Endothelial cell (in vitro differentiated cells): ENCODE measurements at places on chromosomes 11 and 22.

DNA sequence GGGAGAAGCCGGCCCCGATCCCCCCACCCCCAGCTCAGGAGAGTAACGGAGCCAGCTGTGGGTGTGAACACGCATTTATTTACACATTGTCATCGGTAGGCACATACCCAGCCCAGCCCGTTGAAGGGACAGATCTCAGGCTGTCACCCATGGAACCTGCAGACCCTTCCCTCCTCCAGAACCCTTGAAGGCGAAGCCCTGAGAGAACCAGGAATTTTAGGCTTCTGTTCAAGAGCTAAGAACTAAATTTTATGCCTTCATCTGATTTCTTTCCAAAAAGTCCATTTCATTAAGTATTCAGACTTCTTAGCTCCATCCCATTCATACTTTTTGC lies 379 bp upstream of the BRMS1 start:
- DNase-seq, result no peak

- DNase-seq, result no peak
Measured at GRCh38 chr11:81470446-81470845, 1263.2 kb downstream of the FAM181B start.

DNA sequence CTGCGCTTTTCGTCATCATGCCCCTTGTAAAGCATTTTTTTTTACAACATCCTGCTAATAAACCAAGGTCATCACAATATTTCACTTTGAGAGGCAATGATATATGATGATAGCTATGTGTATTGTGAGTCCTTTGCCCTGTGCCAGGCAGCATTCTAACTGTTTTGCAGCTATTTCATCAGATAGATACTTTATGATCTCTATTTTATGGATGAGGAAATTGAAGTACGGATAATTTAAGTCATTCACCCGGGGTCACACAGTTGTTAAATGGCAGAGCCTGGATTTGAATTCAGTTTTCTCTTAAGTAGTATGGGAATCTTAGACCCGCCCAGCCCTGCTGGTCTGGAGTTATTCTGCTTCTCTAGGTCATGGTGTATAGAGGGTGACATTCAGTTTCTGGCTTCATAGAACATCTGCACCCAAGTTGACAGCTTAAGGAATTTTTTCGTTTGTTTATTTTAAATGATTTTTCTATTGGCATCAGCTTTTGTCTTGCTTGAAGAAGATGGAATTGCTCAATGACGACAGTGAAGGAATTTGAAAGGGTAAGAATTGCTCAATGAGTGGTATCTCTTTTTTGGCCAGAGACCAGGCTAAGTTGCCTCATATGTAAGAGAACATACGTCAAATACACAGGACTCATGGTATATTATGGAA lies 926 bp downstream of the PRR5L start:
- DNase-seq, result no peak

GRCh38 chr22:22944268-22944985 lies 56.8 kb downstream of the IGLL5 start:
- peak; percentile 2 for DNase-seq

- no peak for DNase-seq
Measured at GRCh38 chr11:20205807-20206206, 45.5 kb upstream of the DBX1 start.

- DNase-seq, result no peak
Measured at GRCh38 chr11:76355172-76355571, 25.8 kb downstream of the THAP12 start.

GRCh38 chr22:27394806-27395404 lies 406.7 kb downstream of the MN1 start:
- no peak for DNase-seq

- DNase-seq, result no peak
Measured at GRCh38 chr11:109123816-109124787, 297.9 kb upstream of the C11orf87 start.

GRCh38 chr11:78292109-78292803 lies 103.5 kb downstream of the USP35 start:
- no peak for DNase-seq

GRCh38 chr11:19818619-19819018 lies 106.0 kb downstream of the NAV2 start:
- no peak for DNase-seq

- no peak for DNase-seq
Measured at GRCh38 chr11:126891556-126892217, 108.9 kb downstream of the KIRREL3 start.

DNA sequence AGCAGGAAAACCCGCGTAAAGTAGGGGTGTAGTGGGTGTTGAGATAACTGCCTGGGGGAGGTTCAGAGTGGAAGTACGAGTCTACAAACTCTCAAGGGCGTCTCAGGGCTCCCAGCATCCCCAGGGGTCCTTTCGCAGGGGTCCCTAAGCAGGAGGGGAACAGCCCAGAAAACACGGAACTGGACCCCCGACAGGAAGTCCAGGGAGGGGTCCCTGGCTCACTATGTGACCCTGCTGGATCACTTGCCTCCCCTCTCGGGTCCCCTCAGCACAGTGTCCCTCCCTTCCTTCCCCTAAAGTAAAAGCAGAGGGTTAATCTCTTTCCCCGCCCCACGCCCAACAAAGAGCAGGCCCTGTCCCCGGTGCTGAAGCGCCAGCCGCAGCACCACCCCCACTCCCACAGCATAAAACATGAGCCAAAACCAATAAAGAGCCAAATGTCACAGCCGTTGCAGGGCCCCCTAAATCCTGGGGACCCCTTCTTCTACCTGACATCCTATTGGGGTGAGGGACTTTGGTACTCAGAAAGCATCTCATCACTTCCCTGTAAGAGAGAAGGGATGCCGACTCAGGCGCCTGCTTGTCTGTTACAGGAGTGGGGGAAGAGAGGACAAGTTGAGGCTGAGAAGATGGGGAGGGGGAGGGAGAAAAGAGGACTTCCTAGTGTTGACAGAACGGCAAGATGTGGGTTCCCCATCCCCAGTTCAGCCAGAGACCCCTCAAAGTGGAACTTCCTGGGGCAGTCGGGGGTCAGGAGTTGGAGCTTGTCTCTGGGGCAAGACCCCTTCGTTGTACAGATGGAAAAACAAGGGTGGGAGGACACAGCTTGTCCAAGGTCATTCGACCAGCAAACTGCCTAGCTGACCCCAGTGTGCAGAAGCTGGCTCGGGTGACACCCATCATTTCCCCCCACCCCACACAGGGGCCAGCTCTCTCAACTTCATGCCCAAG lies 1.4 kb upstream of the NEFH start:
- DNase-seq, result peak; percentile 51

DNA sequence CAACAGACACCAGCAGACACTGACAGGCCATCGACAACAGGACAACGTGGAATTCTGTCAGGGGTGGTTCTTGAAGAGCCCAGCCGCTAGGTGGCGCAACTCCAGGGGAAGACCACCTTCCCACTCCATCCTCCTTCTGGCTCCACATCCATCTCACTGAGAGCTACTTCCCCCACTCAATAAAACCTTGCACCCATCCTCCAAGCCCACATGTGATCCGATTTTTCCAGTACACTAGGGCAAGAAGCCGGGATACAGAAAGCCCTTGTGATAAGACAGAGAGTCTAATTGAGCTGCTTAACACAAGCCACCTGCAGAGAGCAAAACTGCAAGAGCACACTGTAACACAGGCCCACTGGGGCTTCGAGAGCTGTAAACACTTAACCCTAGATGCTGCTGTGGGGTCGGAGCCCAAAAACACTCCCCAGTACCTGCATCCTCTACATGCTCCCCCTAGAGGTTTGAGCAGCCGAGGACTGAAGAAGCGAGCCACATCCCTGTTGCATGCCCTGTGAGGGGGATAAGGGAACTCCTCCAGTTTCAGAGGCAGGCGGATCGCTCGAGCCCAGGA lies 11.5 kb upstream of the RAB39A start:
- peak; percentile 56 for DNase-seq

DNA sequence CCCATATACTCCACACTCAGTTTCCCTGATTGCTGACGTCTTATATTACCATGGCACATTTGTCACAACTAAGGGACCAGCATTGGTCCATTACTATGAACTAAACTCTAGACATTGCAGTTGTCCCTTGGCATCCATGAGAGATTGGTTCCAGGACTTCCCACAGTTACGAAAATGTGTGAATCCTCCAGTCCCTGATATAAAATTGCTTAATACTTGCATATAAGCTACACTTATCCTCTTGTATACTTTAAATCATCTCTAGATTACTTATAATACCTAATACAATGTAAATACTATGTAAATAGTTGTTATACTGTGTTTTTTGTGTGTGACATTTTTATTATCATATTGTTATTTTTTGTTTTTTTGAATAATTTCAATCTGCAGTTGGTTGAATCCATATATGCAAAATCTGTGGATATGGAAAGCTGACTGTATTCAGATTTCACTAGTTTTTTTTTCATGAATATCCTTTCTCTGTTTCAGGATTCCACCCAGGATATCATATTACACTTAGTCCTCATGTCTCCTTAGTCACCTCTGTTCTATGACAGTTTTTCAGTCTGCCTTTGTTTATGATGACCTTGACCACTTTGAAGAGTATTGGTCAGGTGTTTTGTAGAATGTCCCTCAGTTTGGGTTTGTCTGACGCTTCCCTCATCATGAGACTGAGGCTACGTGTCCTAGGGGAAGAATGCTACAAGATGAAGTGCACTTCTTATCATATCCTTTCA lies 55.3 kb downstream of the INSC start:
- no peak for DNase-seq

DNA sequence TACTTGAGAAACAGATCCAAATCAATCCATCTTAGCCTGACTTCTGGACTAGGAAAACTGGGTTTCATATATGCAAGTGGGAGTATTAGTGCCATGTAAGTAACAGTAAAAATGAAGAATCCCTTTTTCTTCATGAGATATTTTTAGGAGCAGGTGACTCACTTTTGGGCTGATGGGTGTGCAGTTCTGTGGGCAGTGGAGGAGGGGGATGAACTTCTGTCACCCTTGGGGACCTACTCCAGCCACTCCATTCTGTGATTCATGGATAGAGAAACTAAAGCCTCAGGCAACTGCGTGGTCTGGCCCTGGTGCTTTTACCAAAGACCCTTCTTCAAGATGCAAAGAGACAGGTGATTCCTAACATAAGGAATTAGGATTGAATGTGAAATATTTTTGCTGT lies 208.6 kb upstream of the NARS2 start:
- no peak for DNase-seq

GRCh38 chr11:47869544-47870393 lies 21.6 kb upstream of the NUP160 start:
- DNase-seq, result no peak

DNA sequence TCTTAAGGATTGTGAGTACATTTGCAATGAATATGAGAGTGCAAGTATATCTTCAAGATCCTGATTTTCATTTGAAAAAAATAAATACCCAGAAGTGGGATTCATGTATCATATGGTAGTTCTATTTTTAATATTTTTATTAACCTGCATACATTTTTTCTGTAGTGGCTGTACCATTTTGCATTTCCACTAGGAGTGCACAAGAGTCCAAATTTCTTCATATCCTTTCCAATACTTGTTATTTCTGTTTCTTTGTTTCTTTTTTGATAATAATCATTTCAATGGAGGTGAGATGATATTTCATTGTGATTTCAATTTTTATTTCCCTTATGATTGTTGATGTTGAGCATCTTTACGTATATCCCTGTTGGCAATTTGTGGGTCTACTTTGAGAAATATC lies 759.8 kb upstream of the CNTN5 start:
- DNase-seq, result no peak

- DNase-seq, result no peak
Measured at GRCh38 chr22:24431309-24432034, 4.1 kb downstream of the ADORA2A start.

GRCh38 chr11:84319863-84320262 lies 1033.7 kb upstream of the CCDC90B start:
- no peak for DNase-seq

DNA sequence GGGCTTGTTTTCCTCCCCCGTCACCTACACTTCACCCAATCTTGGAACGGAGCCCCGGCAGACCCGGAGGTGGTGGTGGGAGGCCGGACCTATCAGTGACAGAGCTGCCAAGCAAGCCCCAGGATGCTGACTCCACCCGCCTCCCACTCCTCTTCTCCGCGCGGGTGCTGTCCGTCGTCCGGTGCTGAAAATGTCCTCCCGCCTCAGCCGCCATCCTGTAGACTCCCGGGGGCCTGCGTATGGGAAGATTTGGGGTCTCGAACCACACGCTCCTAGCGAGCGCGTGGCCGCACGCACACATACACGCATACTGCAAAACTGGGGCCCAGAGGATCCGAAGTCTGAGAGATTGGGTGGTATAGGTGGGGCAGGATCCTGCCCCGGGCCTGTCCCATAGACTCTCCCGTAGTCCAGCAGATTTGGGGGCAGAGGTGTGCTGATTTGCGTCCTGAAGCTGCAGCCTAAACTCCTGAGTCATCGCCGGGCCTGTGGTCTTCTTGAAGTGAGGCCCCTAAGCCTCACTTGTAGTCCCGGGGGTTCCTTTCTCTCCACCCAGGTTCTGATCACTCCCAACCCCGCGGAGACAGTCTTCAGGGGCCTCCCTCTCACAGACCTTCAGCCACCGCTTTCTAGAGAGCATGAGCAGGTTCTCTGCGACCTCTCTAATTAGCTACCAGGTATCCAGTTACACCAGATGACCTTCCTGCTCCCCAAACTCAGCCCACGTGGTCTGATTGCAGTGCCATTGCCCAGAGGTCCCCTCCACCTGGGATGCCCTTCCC lies 796 bp upstream of the YIF1A start:
- DNase-seq, result peak; percentile 83

GRCh38 chr11:91904792-91905785 lies 319.5 kb upstream of the FAT3 start:
- no peak for DNase-seq

DNA sequence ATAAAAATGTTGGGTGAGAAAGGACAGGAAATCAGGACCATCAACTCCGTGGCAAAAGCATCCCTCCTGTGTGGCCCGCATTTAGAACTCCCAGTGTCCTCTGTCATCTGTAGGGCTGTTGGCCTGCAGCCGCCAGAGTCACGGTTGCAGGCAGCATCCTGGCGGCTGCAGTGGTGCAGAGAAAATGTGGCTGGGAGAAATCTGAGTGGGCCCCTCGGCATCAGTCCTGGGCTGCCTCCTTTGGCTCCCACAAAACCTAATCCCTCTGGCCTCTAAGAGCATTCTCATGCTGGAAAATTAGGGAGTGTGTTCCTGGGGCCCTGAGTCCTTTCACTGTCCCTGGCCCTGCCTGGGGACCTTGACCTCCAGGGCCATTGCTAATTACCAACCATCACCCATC lies 121.9 kb downstream of the WT1 start:
- DNase-seq, result no peak

DNA sequence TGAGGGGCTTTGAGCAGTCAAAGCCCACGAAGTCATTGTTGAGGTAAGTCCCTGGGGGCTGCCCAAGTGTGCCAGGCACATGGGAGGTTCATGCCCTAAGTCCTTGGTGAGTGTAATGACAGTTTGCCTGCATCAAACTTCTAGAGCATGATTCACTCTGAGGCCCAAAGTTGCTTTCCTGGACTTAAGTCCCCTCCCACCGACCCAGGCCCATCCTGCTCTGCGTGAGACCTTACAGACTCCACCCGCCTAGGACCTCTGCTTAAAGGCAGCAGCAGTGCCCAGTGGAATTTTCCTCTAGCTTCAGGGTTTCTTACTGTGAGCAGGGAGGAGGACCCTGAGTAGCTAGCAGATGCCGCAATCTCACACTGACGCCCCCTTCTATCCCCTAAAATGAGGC lies 5.7 kb upstream of the PVALB start:
- peak; percentile 26 for DNase-seq
